Aorta (tissue), 5 donors: ENCODE measurements at places on chromosomes 5 and 9. TPM values are rescaled to one million over a fixed set of nuclear protein-coding genes. Genes with fewer than 3 reads are reported as not detected.
A peak's percentile ranks its signal among the peaks of the same experiment; 100 is the strongest.

GRCh38 chr5:7852542-7852941 is 1.6 kb upstream of the CFAP90 start:
- no peak for DNase-seq
- no peaks in the 10 kb centered on the region for H3K4me1 ChIP-seq
- H3K4me3 ChIP-seq = no peak overlapping the region
- no peak overlapping the region for H3K27ac ChIP-seq

GRCh38 chr5:15693933-15694332 is 194.0 kb downstream of the FBXL7 start:
- H3K4me1 ChIP-seq = no peaks in the 10 kb centered on the region
- no peaks in the 10 kb centered on the region for H3K36me3 ChIP-seq
- no peak overlapping the region for H3K4me3 ChIP-seq
- H3K27me3 ChIP-seq = no peaks in the 10 kb centered on the region

- H3K4me3 ChIP-seq = no peak overlapping the region
- no peaks in the 10 kb centered on the region for H3K36me3 ChIP-seq
- DNase-seq = peak; percentile 89
- no peak overlapping the region for H3K27ac ChIP-seq
These were observed 90.0 kb downstream of the PRRT1B start for GRCh38 chr9:131635285-131635684.

DNA sequence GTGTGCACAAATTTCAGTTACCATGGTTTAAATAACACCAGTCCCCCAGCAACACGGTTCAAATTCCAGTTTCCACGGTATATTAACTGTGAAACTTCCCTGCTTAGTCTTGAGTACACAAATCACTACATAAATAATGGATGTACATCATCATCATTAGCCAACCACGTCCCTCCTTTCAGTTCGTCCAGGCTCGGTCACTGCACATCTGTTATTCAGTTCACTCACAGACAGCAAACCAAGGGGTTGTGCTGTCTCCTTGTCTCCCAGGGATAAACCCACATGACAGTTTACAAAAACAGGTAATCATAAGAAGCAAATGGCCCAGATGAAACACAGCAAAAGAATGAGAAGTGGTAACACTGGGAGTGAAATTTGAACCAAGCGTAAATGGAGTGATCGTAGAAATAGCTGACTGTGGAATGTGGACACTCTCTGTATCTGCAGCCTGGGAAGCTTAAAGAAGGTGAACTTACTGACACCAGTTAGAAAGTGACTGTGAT is 61.0 kb upstream of the RAD23B start:
- no peaks in the 10 kb centered on the region for H3K27me3 ChIP-seq
- no peak overlapping the region for H3K27ac ChIP-seq
- no peaks in the 10 kb centered on the region for H3K36me3 ChIP-seq
- H3K4me3 ChIP-seq = no peak overlapping the region
- no peak for DNase-seq

- H3K27me3 ChIP-seq = no peaks in the 10 kb centered on the region
- no peak for DNase-seq
- H3K4me1 ChIP-seq = no peaks in the 10 kb centered on the region
- H3K36me3 ChIP-seq = no peaks in the 10 kb centered on the region
These were observed 4.4 kb upstream of the TMEM268 start for GRCh38 chr9:114606597-114607207.

SETD9 gene
- 8.1 TPM for total RNA-seq

GRCh38 chr9:136192289-136193126 is 12.4 kb downstream of the LHX3 start:
- DNase-seq = no peak
- H3K27me3 ChIP-seq = no peaks in the 10 kb centered on the region
- no peaks in the 10 kb centered on the region for H3K36me3 ChIP-seq
- H3K27ac ChIP-seq = no peak overlapping the region
- no peaks in the 10 kb centered on the region for H3K4me1 ChIP-seq

DNA sequence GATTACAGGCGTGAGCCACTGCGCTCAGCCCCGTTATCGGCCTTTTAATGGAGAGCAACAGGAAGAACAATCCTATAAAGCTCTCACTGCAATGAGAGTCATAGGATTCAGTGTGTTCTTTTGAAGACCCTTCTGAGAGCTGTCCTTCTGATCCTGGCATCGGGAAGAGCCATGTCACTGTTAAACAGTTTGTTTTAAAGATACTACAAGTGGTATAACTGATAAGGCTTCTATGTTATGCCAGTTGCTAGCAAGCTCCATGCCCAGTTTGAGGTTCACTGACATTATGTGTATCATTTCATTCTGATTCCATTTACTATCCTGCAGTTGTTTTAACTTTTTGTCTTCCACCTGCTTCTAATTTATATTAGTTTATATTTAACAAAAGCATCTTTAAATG is 55.8 kb downstream of the GNAQ start:
- DNase-seq = no peak
- H3K4me1 ChIP-seq = no peaks in the 10 kb centered on the region
- H3K27ac ChIP-seq = no peak overlapping the region
- no peaks in the 10 kb centered on the region for H3K27me3 ChIP-seq

DNA sequence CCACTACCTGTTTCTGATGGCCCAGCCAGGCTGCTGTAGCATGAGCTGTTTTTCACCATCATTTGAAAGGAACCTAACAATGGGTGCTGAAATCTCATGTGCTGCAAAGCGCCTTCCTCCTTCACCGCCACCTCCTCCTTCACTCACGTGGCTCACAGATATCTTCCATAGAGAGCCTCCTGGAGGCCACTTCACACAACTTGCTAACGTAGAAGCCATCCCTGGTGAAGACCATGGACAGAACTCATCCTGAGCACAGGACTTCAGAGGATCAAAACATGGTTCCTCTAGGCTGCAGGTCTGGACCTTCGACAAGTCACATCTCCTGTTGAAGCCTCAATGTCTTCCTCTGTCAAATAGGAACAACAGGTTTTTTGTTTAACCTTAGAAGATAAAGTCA is 155.5 kb upstream of the RAD23B start:
- H3K4me1 ChIP-seq = no peaks in the 10 kb centered on the region
- H3K36me3 ChIP-seq = no peaks in the 10 kb centered on the region
- no peak overlapping the region for H3K4me3 ChIP-seq
- H3K27ac ChIP-seq = no peak overlapping the region

GRCh38 chr5:33737697-33738096 is 154.1 kb downstream of the ADAMTS12 start:
- no peak overlapping the region for H3K4me3 ChIP-seq
- no peak for DNase-seq
- H3K27me3 ChIP-seq = no peaks in the 10 kb centered on the region
- H3K27ac ChIP-seq = no peak overlapping the region

SPATA31E1 gene
- not detected for total RNA-seq

DNA sequence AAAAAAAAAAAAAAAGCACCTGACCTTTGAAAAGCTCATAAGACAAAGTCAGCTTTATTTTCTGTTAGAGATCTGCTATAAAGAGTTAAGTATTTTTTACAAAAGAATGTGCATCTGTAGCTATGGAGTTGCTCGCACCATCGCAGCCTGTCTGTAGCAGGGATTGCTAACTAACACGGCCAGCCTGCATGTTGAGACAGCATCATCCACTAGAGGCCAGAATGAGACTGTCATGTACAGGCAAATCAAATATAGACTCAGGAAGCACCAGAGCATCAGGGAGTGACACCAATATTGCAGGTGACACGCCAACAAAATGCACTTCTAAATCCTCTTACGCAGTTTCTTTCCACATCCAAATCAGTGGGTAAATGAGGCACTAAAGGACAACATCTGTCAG is 136.3 kb upstream of the RASEF start:
- H3K4me3 ChIP-seq = no peak overlapping the region
- H3K27ac ChIP-seq = no peak overlapping the region
- no peaks in the 10 kb centered on the region for H3K27me3 ChIP-seq
- no peaks in the 10 kb centered on the region for H3K36me3 ChIP-seq
- DNase-seq = no peak
- no peaks in the 10 kb centered on the region for H3K4me1 ChIP-seq

DNA sequence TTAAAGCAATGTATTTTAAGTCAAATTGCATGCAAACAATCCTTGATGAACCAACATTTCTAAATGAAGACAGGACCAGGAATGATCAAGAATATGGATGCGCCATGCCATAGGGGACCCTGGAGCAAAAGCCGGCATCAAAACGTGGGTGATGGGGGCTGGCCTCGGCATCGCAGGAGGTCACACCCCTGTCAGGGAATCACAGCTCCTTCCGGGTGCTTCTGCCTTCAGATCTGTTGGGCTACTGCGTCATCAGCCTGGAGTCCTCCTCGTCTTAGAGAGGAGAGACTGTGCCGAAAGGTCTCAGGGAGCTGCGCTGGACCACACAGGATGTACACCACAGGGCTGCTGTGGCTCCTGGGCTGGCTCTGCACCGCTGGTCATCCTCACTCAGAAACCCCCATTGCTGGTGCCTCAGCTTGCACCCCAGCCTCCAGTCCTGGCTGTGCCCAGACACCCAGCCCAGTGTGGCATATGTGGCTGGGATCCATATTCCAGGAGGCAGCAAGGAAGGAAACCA is 152.9 kb upstream of the PPP1R26 start:
- H3K4me3 ChIP-seq = no peak overlapping the region
- no peaks in the 10 kb centered on the region for H3K27me3 ChIP-seq
- H3K4me1 ChIP-seq = no peaks in the 10 kb centered on the region
- H3K36me3 ChIP-seq = no peaks in the 10 kb centered on the region
- no peak overlapping the region for H3K27ac ChIP-seq
- peak; percentile 68 for DNase-seq

DNA sequence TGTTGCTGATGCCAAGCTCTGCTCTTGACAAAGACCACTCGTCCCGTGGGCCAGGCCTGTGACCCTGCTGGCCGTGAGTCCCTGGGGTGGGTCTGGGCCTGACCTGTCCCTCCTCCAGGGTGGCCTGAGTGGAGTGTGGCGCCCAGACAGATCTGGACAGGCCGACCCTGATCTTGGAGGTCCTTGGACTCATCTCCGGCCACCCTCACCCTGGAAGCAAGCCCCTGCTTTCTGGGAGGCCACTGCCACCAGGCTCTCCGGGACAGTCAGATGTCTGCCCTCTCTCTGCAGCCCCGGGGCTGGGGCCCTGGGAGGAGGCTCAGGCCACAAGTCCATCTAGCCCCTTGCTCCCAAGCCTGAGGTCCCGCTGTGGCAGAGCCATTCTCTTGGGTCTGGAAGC is 31.2 kb upstream of the TMEM250 start:
- H3K4me1 ChIP-seq = no peaks in the 10 kb centered on the region
- no peak overlapping the region for H3K27ac ChIP-seq
- H3K27me3 ChIP-seq = no peaks in the 10 kb centered on the region

- peak overlapping the region; percentile 26 for H3K4me3 ChIP-seq
- DNase-seq = no peak
- no peaks in the 10 kb centered on the region for H3K4me1 ChIP-seq
These were observed 14.3 kb upstream of the FREM1 start for GRCh38 chr9:14924230-14925219.

DNA sequence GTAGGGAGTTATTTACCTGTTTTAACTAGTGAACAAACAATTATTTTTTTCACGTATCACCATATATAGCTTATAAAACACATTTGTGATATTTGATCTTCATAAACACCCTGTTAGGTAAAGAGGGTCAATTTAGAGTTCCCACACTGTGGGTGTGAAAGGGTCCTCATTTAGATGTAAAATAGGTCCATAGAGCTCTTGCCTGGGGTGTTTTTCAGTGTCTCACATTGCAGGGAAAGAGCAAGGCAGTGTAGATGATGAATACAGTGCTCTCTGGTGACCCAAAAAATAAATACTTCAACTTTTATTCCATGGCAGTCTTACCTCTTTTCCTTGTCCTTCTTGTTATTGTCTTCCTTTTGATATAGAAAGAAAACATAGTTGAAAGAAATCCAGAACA is 403.2 kb upstream of the SGCD start:
- H3K4me1 ChIP-seq = no peaks in the 10 kb centered on the region
- H3K27ac ChIP-seq = no peak overlapping the region
- no peak for DNase-seq
- no peaks in the 10 kb centered on the region for H3K36me3 ChIP-seq

GRCh38 chr9:106941916-106942315 is 79.0 kb downstream of the ZNF462 start:
- H3K4me1 ChIP-seq = no peaks in the 10 kb centered on the region
- H3K27me3 ChIP-seq = no peaks in the 10 kb centered on the region
- no peak for DNase-seq

ZNF883 gene
- 1.5 TPM for total RNA-seq

DNA sequence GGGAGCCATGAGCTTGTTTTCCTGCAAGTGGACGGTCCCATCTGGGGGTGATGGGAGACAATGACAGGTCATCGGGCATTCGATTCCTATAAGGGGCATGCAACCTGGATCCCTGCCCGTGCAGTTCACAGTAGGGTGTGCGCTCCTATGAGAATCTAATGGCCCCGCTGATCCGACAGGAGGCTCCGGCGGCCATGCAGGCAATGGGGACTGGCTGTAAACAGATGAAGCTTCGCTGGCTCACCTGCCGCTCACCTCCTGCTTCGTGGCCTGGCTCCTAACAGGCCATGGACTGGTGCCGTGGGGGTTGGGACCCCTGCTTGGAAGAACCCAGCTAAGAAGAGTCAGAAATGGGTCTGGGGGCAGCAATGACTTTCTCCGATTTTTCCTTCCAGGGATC is 21.0 kb downstream of the PAEP start:
- no peak overlapping the region for H3K4me3 ChIP-seq
- H3K36me3 ChIP-seq = no peaks in the 10 kb centered on the region
- no peaks in the 10 kb centered on the region for H3K4me1 ChIP-seq
- no peaks in the 10 kb centered on the region for H3K27me3 ChIP-seq

DNA sequence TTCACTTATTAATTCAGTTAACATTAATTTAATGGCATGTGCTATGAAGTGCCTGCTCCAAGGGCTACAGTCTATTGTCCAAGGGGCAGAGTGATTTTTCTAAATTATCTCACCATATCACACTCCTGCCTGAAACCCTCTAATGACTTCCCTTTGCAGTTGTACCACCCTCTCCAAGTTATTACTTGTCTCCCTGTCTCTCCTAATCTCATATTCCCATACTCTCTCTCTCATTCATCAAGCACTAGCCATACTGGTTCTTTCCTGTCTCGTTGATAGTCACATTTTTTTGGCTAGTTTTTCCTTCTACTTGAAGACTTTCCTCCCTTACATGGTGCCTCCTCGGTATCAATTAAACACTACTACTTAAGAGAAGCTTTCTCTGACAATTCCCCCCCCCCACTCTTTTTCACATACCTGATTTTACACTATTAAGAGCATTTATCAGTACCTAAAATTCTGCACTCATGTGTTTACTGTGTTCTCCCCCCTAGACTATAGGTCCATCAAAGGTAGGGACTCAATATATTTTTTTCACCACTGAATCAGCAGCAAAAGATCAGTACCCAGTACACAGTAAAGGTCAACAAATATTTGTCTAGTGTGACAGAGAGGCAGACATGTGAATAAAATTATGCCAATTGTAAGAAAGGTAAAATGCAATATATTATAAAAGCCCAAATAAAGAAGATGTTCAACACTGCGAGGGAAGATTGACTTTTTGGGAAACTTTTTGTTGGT is 19.0 kb downstream of the RICTOR start:
- no peaks in the 10 kb centered on the region for H3K36me3 ChIP-seq
- H3K27ac ChIP-seq = no peak overlapping the region
- no peaks in the 10 kb centered on the region for H3K27me3 ChIP-seq
- no peaks in the 10 kb centered on the region for H3K4me1 ChIP-seq
- DNase-seq = no peak

- no peak for DNase-seq
- H3K4me1 ChIP-seq = no peaks in the 10 kb centered on the region
- no peaks in the 10 kb centered on the region for H3K36me3 ChIP-seq
- H3K27me3 ChIP-seq = no peaks in the 10 kb centered on the region
These were observed 32.9 kb upstream of the GOLGA1 start for GRCh38 chr9:124973807-124974206.

GRCh38 chr9:15205632-15206420 is 101.2 kb downstream of the TTC39B start:
- H3K4me3 ChIP-seq = no peak overlapping the region
- no peaks in the 10 kb centered on the region for H3K36me3 ChIP-seq
- no peaks in the 10 kb centered on the region for H3K27me3 ChIP-seq
- no peak overlapping the region for H3K27ac ChIP-seq
- DNase-seq = no peak

DPYSL3 gene
- 288 TPM for total RNA-seq

SLC12A2 gene
- 16.7 TPM for total RNA-seq
